Upper lobe of left lung (tissue), 6 donors: ENCODE measurements at places on chromosomes 12 and 14.

GRCh38 chr14:75063013-75063412 lies 811 bp downstream of the ACYP1 start:
- no peak for DNase-seq

DNA sequence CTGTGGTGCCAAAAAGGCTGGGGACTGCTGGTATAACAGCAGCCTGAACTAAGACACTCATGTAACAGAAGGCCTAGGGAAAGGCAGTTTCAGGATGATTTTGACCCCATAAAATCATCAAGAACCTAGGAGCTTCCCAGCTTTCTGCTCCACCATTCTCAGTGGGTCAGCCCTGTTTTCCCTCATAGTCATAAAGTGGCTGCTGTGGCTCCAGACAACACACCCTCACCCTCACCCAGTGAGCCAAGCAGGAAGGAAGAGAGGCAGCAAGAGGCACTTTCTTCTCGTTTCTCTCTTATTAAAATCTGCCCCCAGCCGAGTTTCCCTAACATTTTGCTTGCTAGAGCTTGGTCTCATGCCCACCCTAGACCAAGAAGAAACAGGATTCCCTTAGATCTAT lies 131.8 kb downstream of the SCARB1 start:
- DNase-seq, result no peak

GRCh38 chr12:18703321-18703720 lies 34.5 kb downstream of the PLCZ1 start:
- DNase-seq, result no peak

DNA sequence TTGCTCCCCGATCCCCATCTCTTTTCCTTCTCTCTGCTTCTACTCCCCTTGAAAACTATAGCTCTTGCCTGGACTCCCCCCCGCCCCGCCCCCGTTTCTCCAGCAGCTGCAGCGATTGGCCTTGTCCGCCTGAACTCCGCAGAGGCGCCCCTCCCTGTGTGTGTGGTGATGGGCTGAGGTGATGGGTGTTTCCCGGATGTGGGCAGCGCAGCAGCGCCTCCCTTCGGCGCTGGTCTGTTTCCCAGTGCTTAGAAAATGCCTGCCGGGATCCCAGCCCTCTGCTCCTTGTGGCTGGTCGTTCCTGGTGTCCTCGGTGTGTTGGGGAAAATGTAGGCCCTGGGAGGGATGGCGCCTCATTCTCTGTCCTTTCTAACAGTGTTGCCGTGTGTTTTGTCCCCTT lies 43.3 kb downstream of the GALNT8 start:
- DNase-seq, result peak; percentile 46

GRCh38 chr12:107891967-107892366 lies 117.5 kb downstream of the ASCL4 start:
- no peak for DNase-seq

- DNase-seq, result peak; percentile 57
Measured at GRCh38 chr12:1933342-1934051, 15.0 kb upstream of the CACNA2D4 start.

- no peak for DNase-seq
Measured at GRCh38 chr14:104048758-104049507, 36.6 kb upstream of the ASPG start.

GRCh38 chr12:124739953-124740561 lies 123.6 kb downstream of the SCARB1 start:
- no peak for DNase-seq

GRCh38 chr12:77603946-77604345 lies 226.7 kb upstream of the NAV3 start:
- DNase-seq, result no peak

DNA sequence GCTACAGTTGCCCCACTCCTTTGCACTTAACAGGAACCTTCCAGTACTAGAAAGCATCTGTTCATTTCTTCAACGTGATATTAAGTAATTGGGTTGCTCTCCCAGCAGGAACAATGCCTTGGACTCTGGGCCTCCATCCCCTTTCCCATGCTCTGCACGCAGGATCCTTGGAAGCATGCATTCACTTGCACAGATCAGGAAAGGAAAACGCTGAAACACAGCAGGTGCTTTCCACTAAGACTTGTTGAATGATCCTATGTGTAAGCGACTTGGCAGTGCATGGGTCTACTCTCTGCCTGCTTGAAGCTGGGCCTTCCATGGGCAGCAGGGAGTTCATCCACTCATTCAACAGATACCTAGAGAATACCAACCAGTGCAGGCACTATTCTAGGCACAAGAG lies 2.3 kb downstream of the LTBP2 start:
- DNase-seq, result no peak

DNA sequence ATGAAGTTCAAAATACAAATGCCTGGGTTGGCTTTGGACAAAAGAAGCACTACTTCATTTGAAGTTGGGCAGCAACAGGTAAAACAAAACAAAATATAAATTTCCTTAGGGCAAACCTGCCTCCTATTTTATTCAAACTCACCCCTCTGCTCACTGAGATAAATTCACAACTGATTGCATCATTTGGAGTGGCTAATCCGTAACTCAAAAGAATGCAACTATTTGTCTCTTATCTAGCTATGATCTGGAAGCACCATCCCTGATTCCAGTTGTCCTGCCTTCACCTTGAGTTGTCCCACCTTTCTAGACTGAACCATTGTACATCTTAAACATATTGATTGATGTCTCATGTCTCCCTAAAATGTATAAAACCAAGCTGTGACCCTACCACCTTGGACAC lies 145.0 kb downstream of the CCER1 start:
- DNase-seq, result no peak

DNA sequence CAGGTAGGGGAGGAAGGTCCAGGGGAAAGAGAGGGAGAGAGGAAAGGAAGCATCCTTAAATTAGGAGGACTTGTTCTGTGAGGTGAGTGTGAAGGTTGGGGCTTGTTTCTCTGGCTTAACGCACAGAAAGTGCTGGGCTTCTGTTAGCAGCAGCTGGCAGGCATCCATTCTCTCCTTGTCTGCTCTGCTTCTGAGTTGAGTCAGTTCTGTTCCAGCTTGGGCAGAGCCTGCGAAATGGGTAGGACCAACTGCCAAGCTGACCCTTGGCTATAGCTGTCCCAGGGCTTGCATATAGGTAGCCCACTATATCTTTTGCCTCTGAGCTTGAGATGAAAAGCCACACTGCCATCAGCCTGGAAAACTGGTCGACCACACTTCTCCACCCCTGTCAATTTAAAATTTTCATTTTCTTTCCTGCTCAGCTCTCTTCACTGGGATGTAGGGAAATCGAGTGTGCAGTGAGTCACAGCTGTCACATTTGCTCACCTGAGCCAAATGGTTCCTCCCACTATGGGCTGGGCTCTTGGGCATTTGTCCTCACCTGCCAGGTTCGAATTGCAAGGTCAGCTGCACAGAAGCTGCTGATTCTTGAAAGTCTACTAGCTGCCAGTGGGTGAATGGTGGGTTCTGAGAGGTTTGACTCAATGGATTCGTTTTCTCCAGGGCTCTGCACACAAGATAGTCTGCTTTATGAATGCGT lies 256.4 kb upstream of the PWP1 start:
- no peak for DNase-seq

- DNase-seq, result no peak
Measured at GRCh38 chr12:80622271-80622670, 85.2 kb upstream of the MYF6 start.

DNA sequence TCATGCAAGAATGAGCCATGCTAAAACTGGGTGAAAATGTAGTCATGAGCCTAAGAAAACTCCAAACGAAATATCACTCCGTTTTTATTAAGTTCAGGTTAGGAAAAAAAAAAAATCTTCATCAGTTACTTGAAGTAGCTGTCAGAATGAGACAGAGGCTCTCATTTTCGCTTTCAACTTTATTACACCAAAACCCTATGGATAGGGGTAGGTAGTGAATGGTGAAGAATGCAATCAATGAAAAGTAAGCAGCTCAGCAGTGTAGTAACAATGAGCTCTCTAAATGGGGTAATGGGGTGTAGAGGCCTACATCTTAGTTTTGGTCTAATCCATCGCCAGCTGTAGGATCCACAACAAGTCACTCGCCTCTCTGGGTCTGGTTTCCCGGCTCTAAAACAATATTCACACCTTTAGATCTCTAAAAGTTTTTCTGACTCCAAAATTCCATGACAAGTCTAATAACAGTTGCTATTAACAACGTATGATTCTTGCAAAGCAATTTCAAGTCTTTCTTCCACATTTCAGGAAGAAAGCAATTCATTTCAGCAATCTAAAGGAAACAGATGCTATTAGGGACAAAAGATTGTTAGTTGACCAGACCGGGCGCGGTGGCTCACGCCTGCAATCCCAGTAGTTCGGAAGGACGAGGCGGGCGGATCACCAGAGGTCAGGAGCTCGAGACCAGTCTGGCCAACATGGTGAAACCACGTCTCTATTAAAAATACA lies 1.7 kb downstream of the BTBD7 start:
- DNase-seq, result peak; percentile 47

GRCh38 chr12:68234140-68234539 lies 8.5 kb upstream of the IL26 start:
- DNase-seq, result no peak

- DNase-seq, result no peak
Measured at GRCh38 chr12:12997156-12997555, 2.9 kb downstream of the HEBP1 start.

- DNase-seq, result no peak
Measured at GRCh38 chr12:76421046-76421445, 72.8 kb upstream of the BBS10 start.

- DNase-seq, result no peak
Measured at GRCh38 chr12:52514471-52515318, 5.5 kb downstream of the KRT5 start.

DNA sequence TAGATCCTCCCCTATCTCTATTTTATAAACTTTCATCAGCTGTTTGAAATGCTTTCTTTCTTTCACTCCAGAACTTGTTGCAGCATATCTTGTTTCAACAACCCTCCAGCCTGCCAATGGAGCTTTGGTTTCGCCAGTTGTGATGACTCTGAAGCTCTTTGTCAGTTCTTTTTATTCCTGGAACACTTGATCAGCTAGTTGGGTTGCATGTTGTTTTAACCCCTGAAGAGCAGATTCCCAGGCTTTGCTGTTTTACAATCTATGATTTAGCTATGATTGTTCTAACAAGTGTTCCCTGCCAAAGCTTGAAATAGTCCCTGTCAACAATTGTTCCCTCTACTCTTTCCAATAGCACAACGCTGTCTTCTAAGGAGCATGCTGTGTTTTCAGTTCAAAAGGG lies 50.6 kb upstream of the FUT8 start:
- no peak for DNase-seq

DNA sequence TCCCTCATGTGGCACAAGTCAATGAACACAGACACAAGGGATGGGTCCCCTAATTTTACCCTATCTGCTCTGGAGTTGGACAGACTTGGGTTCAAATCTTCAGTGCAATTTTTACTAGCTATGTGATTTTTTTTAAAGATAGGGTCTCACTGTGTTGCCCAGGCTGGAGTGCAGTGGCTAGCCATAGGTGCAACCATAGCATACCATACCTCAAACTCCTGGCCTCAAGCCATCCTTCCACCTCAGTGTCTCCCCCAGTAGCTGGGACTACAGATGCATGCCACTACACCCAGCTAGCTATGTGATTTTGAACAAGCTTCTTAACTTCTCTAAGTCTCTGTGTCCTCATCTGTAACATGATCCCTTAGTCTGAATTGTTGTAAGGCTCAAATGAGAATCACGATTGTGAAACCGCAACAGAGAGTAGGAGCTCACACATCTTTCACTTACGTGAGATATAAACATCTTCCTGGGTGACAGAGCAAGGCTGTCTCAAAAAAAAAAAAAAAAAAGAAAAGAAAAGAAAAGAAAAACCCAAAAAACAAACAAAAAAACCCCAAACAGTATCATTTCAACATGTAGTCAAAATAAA lies 4.7 kb downstream of the CALCOCO1 start:
- DNase-seq, result no peak

DNA sequence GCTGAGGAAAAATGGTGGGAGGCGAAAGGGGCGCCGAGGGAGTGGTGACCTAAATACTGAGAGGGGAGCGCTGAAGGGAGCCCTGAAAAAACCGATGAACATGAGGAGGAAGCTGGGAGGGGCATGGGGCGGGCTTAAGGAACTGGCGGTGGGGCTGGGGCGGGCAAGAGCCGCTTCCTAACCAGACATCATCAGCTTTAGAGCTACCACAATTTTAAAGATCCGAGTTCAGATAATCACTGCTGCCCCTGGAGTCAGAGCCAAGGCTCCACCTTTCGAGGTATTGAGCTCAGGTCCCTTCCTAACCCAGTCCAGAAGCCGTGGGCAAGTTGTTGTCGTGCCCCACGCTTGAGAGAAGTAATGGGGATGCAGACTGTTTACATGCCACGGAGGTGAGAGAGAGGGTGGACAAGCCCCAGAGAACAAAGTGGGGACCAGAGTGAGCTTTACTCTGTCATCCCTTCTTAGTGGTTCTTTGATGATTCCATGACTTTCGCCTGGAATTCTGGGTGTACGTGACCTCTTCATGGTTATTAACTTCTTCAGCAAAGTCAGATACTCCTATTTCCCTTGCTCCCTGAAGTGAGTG lies 393 bp downstream of the ORMDL2 start:
- DNase-seq, result no peak

DNA sequence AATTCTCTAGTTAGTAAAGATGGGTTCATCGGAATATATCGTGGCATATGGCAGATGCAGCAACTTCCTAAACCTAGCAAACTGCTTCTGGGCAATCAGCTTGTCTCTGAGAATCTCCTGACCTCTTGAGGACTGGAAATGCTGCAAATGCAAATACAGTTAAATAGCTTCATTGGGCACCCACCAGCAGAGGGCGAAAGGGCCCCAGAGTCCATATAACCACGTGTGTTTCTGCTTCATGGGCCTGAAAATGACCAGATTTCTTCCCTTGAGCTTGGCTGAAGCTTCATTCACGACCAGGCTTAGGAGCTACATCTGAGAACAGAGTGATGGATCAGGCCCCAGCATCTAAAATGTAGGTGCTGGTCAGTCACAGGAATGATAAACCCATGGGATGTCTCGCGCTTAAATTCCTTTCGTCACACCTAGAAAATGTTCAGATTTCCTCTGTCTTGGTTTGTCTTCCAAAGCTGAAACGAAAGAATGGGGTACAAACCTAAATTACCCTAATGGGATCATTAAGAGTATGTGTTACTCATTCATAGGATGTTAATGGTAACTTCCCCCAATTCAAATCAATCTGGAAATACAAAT lies 1482.5 kb upstream of the TMEM132C start:
- DNase-seq, result no peak

DNA sequence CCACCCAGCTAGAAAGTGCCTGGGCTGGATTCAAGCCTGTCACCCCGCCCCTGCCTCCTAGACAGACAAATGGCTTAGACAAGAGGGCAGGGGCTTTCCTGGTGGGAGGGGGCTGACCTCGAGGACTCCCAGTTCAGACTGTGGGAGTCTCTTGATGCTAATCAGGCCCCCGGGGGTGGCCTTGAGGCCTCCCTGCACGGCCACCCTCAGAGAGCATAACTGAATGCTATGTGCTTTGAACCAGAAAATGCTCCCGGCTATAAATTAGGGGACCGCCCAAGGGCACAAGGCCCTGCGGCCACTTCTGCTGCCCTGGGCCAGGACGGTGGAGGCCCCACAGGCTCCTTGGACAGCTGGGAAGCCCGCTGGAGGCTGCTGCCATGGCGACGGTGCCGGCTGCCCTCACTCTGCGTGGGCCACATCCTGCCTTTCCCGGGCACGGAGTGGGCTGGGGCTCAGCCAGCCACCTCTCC lies 111.0 kb upstream of the NCOR2 start:
- DNase-seq, result no peak

- no peak for DNase-seq
Measured at GRCh38 chr14:68084256-68084655, 264.7 kb downstream of the RAD51B start.

- no peak for DNase-seq
Measured at GRCh38 chr12:24510581-24511125, 438.2 kb downstream of the BCAT1 start.

GRCh38 chr12:20501958-20502357 lies 133.6 kb downstream of the PDE3A start:
- no peak for DNase-seq

GRCh38 chr12:111556676-111557075 lies 42.4 kb downstream of the ATXN2 start:
- DNase-seq, result no peak
